Effector CD4-positive, alpha-beta T cell (primary cell): ENCODE measurements at places on chromosomes 16 and 17.

- DNase-seq, result no peak
Observed at GRCh38 chr17:72613806-72614292, 478.6 kb downstream of the SLC39A11 start.

- DNase-seq, result no peak
Observed at GRCh38 chr17:38733982-38734973, 4.1 kb downstream of the CISD3 start.

DNA sequence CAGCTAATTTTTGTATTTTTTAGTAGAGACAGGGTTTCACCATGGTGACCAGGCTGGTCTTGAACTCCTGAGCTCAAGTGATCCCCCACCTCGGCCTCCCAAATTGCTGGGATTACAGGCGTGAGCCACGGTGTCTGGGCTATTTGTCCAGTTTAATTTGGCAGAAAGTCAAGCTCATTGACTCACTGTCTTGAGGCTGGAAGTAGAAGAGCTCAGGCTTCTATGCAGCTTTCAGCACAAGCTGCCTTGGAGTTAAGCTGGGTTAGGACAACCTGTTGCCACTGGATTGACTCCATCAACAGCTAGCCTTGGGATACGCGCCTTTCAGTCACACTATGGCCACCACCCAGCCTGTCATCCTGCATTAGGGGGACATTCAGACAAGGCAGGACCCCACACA, 76.2 kb upstream of the DNAH17 start:
- DNase-seq, result no peak

DNA sequence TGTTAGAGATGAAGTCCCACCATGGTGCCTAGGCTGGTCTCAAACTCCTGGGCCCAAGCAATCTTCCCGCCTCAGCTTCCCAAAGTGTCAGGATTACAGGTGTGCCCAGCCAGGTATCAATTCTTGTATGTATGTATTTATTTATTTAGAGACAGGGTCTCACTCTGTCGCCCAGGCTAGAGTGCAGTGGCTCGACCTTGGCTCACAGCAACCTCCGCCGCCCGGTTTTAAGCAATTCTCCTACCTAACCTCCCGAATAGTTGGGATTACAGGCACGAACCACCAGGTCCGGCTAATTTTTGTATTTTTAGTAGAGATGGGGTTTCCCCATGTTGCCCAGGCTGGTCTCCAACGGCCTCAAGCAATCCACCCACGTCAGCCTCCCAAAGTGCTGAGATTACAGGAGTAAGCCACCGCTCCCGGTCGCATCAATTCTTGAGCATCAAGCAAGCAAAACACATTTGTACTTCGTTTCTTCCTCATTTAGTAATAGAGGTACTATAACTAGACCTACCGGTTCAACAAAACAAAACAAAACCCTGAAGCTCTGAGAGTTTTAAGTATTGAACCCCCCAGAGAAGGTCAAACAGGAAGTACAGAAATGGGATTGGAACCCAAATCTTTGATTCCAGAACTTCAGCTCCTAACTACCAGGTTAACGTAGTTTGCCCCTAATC, 1.0 kb upstream of the ZNF500 start:
- no peak for DNase-seq

GRCh38 chr17:503449-503700, 150.8 kb upstream of the RPH3AL start:
- no peak for DNase-seq

DNA sequence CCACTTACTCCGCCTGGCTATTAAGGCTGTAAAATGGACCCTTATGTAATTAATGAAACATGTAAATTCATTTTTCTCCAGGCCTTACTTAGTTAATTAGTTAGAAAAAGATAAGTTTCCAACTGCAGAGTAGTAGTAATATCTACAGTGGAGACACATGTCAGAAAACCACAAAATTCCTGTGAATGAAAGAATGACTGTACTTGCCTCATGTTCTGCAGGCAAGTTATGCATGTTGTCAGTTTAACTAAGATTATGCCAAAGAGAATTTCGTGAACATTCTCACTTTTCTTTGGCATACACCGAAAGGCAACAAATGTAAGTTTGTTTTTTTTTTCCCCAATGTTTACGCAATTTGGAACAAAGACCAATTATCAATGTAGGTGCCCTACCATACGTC, 16.8 kb upstream of the CCL1 start:
- DNase-seq, result no peak

DNA sequence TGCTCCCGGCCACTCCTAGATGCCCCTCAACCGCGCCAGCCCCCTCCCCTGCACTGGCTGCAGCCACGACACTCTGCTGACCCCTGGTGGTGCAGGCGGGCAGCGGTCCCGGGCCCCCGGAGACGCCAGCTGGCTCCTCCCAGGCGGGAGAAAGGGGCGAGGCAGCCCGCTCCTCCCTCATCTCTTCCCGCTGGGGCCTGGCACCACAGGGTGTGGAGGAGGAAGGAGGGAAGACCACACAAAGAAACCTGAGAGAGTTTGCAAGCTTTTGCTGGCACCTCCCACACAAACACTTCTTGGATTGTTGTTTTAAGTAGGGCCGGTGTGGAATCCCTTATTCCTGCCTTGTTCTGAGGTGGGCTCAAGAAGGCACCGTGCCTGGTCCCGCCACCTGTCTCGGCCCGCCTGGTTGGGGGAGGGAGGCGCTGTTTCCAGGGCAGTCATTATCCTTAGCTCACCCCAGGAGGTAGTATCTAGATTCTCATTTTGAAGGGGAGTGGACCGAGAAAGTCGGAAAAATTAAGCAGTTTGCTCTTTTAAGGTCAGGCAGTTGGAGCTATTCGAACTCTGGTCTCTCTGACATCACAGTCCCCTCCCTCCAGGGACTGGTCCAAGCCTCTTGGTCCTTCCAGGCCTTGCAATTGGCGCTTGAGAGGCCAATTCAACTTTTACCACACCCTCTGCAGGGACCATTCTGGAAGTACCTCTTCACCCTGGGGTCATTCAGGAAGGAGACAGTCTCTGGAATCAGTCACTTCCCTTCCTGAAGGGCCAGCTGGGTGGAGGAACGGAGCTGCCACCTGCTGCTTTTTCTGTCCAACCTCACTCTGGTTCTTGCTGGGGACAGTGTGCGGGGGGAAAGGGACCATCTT, 959 bp upstream of the ANKRD13B start:
- DNase-seq, result peak; percentile 72

- DNase-seq, result no peak
Observed at GRCh38 chr16:57606147-57606846, 22.1 kb upstream of the ADGRG1 start.

- DNase-seq, result no peak
Observed at GRCh38 chr17:36142806-36143205, 33.6 kb downstream of the TBC1D3B start.

GRCh38 chr16:47664653-47665325, 203.7 kb downstream of the PHKB start:
- no peak for DNase-seq

- no peak for DNase-seq
Observed at GRCh38 chr16:46762583-46762982, 14.4 kb upstream of the MYLK3 start.

DNA sequence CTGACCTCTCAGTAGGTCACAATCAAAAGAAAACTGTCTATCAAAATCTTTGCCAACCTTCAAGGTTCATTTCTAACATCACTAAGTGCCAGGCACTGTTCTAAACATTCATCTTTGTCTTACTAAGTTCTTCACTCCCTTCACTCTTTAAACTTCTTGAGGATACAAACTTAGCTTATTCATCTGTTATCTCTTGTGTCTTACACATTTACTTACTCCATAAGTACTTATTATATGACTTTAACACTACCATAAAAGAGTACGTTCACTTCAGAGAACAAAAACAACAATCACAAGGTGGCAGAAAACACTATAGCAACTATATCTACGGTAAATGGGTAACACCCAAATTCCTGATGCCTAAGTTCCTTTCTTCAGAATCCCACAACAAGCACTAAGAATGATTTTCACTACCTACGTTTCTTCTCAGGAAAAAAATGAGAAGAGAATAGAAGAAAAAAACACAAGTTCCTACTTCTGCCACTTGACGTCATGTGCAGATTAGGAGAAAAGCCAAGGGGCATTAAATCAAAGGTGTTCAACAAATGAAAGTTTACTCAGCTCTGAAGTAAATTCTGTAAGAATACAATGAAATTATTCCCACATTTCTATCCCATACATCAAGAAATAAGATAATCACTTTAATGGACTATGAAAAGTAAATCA, 29.2 kb downstream of the KANSL1 start:
- DNase-seq, result no peak

- DNase-seq, result no peak
Observed at GRCh38 chr17:57236686-57237299, 19.5 kb upstream of the MSI2 start.

GRCh38 chr16:88599092-88599733, 29.0 kb downstream of the ZC3H18 start:
- DNase-seq, result no peak

DNA sequence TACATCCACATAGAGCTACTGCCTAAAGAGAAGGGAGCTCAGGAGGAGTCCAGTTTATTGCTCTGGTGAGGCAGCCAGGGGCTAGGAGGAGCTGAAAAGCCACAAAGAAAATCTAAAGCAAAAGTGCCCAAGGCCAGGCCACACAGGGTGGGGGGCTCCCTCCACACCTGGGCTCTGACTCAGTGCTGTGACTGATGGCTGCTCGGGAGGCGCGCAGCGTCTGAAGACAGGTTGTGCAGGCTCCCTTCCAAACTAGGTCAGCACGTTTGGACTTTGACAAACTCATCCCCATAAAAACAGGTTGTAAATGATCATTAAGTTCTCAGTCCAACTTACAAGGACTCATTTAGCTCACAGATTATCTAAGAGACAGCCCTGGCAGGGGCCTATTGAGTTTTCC, 22.2 kb upstream of the LCMT1 start:
- no peak for DNase-seq

DNA sequence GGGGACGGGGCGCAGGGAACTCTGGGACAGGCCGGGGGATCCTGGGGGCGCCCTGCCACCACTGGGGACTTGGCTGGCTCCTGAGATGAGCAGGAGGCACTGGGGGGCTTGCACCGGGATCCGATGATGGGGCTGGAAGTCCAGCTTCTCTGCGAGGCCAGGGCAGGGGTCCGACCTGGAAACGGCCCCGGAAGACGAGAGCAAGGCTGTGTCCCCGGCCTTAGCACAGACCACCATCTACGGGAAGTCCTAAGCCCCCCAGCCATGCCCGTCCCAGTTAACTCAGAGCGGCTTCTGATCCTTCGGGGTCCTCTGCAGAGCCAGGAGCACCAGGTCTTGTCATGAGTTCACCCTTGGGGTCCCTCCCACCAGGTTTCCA, 573 bp downstream of the CDT1 start:
- DNase-seq, result no peak

- no peak for DNase-seq
Observed at GRCh38 chr17:75454193-75454592, 2.2 kb upstream of the TMEM94 start.

DNA sequence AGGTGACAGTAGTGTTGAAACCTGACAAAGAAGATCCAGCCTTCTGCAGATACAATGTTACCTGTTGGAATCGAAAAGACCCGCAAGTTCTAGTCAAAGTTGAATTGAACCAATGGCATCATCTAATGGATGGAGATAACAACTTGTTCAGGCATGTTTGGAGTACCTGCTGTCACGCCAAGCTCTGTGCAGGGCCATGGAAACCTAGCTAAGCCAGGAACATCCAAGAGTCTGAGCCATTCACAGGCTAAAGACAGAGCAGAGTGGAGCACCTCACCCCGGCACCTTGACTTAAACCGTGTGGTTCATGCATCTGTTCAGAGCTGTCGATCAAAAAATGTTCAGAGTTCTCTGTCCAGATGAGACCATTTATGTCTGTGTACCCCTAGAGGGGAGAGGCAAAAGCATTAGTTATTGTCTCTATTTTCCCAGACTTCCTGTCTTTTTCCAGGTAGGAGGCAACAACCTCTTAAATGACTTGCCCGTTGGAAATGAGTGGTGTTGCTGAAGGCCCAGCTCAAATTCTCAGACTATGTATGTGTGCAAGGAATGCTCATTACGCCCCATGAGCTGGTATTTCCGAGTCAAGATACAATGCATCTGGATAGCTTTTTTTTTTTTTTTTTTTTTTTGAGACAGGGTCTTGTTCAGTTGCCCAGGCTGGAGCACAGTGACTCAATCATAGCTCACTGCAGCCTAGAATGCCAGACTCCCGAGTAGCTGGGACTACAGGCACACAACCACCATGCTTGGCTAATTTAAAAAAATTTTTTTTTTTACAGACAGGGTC, 44.9 kb upstream of the XYLT1 start:
- DNase-seq, result no peak

DNA sequence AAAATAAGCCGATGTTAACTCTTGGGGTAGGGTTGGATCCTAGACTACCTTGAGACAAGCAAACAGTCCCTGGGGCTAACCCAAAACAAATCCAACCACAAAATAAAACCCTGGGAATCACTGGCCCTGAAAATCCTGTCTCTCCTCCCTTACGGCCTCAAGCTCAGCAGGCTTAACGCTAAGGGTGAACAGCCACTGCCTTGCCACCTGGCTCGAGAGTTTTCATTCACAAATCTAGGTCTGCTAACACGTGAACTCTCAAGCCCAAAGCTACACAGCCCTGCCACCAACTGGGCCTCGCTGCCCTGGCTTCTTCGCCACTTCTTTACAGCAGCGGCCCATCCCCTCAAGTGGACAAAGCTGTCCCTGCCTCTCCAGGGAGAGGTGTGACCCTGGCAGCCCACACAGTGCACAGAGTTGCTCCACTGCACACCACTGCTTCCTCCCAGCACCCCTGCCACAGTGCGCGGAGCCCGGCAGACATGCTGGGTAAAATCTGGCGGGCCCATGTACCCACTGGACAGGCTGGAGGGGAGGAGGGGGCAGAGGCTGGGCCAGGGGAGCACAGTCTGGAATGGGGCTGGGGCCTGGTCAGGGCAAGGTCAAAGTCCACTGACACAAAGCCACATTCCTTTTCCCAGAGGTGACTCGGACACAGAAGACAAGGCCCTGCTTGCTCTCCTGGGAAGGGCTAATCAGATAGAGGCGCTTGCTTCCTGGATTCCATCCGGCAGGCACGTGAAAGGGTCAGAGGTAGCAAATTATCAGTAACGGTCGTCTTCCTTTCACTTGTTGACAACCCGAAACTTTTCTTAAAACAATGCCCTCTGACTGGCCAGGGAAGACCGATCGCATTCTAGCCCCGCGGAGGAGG, 996 bp downstream of the PCYT2 start:
- no peak for DNase-seq

DNA sequence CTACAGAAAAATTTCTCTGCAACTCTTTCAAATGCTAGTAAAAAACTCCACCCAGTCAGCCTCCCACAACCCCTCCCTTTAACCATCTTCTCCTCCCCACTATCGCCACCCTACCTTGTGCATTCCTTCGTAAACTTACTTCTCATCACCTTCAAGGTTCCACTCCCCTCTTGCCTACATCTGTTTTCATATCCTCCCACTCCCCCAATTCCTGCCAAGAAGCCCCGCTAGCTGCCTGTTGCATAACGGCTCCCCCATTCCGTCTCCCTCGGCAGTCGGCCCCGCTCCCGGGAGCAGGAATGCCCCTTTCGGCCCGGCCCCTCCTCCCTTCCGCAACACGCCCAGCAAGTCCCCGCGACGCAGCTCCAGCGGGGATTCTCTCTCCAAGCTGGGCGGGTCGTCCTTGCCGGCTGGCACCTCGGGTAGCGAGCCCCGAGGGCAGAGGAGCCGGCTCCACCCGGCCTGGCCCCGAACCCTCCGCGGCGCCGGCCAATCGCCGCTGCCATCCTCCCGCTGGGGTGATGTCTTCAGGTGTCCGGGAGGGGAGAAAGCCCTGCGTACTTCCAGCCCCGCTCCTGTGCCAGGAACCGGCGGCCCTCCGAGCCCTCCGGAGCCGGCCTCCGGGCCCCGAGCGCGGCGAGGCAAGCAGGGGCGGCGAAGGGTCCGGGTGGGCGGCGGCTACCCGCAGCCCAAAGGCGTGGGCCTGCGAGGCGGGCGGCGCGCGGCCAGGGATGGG, 1.5 kb downstream of the PHLPP2 start:
- DNase-seq, result peak; percentile 50

- no peak for DNase-seq
Observed at GRCh38 chr17:2394775-2395201, 6.1 kb downstream of the MNT start.
